Liver (tissue), 10 donors: ENCODE measurements at places on chromosomes 5 and 9. TPM values are rescaled to one million over a fixed set of nuclear protein-coding genes. Genes with fewer than 3 reads are reported as not detected.

SPINK13 gene
- total RNA-seq = not detected

FSTL4 gene
- not detected for total RNA-seq

FAM81B gene
- not detected for total RNA-seq

HAVCR1 gene
- 2.8 TPM for total RNA-seq

SMIM33 gene
- 0.05 TPM for total RNA-seq

PCDHB6 gene
- not detected for total RNA-seq

ALDH1A1 gene
- total RNA-seq = 208 TPM

NUTM2G gene
- not detected for total RNA-seq

DNA sequence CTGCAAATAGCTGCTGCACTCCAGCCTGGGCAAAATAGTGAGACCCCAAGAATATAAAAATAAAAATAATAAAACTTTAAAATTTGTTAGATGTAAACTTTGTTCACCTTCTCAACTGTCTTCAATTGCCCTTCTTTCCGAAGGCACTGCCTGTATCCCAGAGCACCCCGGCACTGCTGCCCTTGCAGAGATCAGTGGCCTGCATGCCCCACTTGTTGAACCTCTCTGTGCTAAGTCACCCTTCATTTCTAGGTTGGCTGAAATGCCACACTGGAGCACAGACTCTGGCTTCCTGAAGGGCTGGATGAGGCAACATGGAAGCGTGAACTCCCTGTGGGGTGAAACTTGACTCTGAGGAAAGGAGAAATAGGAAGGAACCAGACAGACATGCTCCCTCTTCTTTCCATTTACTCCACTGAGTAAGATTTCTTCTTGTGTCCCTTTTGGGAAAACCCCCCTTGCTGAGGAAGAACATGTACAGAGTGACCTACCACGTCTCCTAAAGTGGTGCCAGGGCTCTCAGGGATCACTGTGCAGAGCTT, 8.4 kb upstream of the JMY start:
- no peak for DNase-seq
- H3K36me3 ChIP-seq = peaks cover 2% of the 10 kb centered on the region
- H3K27me3 ChIP-seq = no peaks in the 10 kb centered on the region
- no peak overlapping the region for H3K4me3 ChIP-seq

DNA sequence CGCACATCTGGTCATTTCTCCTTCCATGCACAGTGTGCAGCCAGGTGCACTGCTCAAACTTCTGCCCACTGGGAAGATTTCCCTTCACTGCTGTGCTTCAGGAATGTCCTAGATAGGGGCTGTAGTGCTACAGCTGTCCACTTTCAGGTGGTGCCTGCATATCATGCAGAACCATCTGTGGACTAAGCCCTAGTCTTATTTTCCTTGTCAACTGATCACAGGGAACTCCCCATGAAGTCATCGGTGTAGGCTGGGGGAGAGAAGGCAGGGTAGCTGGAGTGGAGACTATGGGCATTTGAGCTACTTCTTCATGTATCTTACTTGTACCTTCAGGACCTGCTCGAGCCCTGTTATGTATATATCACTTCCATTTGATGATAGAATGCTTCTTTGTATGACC, 150.9 kb upstream of the PLCXD3 start:
- DNase-seq = no peak
- no peaks in the 10 kb centered on the region for H3K27me3 ChIP-seq
- H3K4me1 ChIP-seq = no peaks in the 10 kb centered on the region

- peak; percentile 61 for DNase-seq
- H3K36me3 ChIP-seq = no peaks in the 10 kb centered on the region
- peak within 1 kb of the TSS; percentile 69 for H3K4me3 ChIP-seq
- no peak within 1 kb of the TSS for H3K27ac ChIP-seq
Observed at GRCh38 chr9:128420651-128421481, at the start of gene CERCAM. Gene CERCAM (plus strand): TSS chr9:128420857. CDS start chr9:128420878, 21 bp downstream.

DNA sequence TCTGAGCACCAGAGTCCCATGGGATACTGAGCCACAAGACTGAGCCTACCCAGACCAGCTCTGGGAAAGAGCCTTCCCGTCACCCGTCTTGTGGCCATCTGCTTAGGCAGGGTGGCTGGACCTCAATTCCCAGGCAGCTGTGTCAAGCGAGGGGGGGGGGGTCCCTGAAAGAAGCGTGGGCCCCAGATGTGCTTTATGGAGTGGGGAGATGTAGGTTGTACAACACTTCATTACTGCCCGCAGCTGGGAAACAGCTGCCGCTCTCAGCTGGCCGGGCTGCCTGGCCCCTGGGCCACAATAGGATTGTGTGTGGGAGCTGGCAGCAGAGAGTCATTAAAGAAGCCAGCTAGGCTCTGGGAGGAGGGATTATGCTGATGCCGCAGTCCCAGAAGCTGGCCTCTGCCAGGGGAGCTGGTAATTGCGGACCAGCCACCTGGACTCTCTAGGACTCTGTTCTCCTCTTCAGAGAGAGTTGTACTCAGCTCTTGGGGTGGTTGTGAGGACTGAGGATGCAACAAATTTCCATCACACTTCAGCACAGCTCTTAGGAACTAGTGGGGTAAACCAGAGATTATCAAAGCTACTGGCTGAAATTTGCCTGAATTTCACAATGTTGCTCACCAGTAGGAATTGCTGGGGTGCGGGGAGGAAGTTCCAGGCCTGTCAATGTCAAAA, 145.4 kb downstream of the GADD45G start:
- no peak for DNase-seq
- H3K27me3 ChIP-seq = no peaks in the 10 kb centered on the region
- no peak overlapping the region for H3K4me3 ChIP-seq

GRCh38 chr9:92964607-92965060, 17.3 kb downstream of the FGD3 start:
- H3K4me1 ChIP-seq = no peaks in the 10 kb centered on the region
- H3K4me3 ChIP-seq = peak overlapping the region; percentile 45
- no peak for DNase-seq
- peak overlapping the region; percentile 76 for H3K27ac ChIP-seq
- no peaks in the 10 kb centered on the region for H3K27me3 ChIP-seq

- H3K4me3 ChIP-seq = no peak overlapping the region
- H3K36me3 ChIP-seq = no peaks in the 10 kb centered on the region
- H3K27ac ChIP-seq = no peak overlapping the region
- H3K4me1 ChIP-seq = no peaks in the 10 kb centered on the region
- H3K27me3 ChIP-seq = no peaks in the 10 kb centered on the region
Observed at GRCh38 chr9:135336722-135337527, 142.7 kb upstream of the PPP1R26 start.

- H3K36me3 ChIP-seq = no peaks in the 10 kb centered on the region
- H3K4me1 ChIP-seq = no peaks in the 10 kb centered on the region
- no peak overlapping the region for H3K4me3 ChIP-seq
- H3K27me3 ChIP-seq = no peaks in the 10 kb centered on the region
- no peak for DNase-seq
- no peak overlapping the region for H3K27ac ChIP-seq
Observed at GRCh38 chr9:127116957-127117356, 5.5 kb downstream of the ANGPTL2 start.

GRCh38 chr5:164721656-164722055, 1216.2 kb downstream of the MAT2B start:
- no peak overlapping the region for H3K4me3 ChIP-seq
- H3K36me3 ChIP-seq = no peaks in the 10 kb centered on the region
- no peak for DNase-seq
- H3K27me3 ChIP-seq = no peaks in the 10 kb centered on the region

- no peaks in the 10 kb centered on the region for H3K4me1 ChIP-seq
- DNase-seq = no peak
- H3K4me3 ChIP-seq = no peak overlapping the region
- H3K36me3 ChIP-seq = no peaks in the 10 kb centered on the region
- no peak overlapping the region for H3K27ac ChIP-seq
- peaks cover 3% of the 10 kb centered on the region for H3K27me3 ChIP-seq
Observed at GRCh38 chr5:75964008-75964407, 119.2 kb upstream of the SV2C start.

DNA sequence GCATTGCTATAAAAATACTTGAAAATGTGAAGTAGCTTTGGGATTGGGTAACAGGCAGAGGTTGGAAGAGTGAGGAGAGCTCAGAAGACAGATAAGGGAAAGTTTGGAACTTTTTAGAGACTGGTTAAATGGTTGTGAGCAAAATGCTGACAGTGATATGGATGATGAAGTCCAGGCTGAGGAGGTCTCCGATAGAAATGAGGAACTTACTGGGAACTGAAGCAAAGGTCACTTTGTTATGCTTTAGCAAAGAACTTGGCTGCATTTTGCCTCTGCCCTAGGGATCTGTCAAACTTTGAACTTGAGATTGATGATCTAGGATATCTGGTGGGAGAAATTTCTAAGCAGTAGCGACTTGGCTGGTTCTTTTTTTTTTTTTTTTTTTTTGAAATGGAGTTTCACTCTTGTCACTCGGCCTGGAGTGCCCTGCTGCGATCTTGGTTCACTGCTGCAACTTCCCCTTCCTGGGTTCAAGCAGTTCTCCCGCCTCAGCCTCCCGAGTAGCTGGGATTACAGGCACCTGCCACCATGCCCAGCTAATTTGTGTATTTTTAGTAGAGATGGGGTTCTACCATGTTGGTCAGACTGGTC, 998.9 kb downstream of the TLE1 start:
- H3K4me3 ChIP-seq = no peak overlapping the region
- no peaks in the 10 kb centered on the region for H3K4me1 ChIP-seq
- H3K27me3 ChIP-seq = no peaks in the 10 kb centered on the region

GRCh38 chr9:115213818-115214334, 95.9 kb upstream of the TNC start:
- no peaks in the 10 kb centered on the region for H3K36me3 ChIP-seq
- H3K4me1 ChIP-seq = peaks cover 10% of the 10 kb centered on the region
- no peaks in the 10 kb centered on the region for H3K27me3 ChIP-seq
- no peak overlapping the region for H3K27ac ChIP-seq
- DNase-seq = no peak
- H3K4me3 ChIP-seq = no peak overlapping the region

- H3K27ac ChIP-seq = no peak overlapping the region
- H3K36me3 ChIP-seq = no peaks in the 10 kb centered on the region
- DNase-seq = no peak
- H3K27me3 ChIP-seq = no peaks in the 10 kb centered on the region
- H3K4me3 ChIP-seq = no peak overlapping the region
- no peaks in the 10 kb centered on the region for H3K4me1 ChIP-seq
Observed at GRCh38 chr9:106284296-106284695, 578.7 kb upstream of the ZNF462 start.

DNA sequence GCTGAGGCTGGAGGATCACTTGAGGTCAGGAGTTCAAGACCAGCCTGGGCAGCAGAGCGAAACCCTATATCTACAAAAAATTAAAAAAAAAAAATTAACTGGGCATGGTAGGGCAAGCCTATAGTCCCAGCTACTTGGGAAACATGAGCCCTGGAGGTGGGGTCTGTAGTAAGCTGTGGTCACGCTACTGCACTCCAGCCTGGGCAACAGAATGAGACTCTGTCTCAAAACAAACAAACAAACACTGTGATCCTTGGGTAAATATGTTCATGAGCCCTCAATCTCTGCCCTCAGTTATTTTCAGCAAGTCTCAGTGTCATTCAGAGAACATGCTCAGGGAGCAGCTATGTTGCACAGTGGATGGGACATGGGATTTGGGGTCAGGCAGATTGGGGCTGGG, 76.2 kb downstream of the PTTG1 start:
- no peak for DNase-seq
- H3K36me3 ChIP-seq = no peaks in the 10 kb centered on the region
- H3K27me3 ChIP-seq = no peaks in the 10 kb centered on the region
- no peak overlapping the region for H3K4me3 ChIP-seq
- no peak overlapping the region for H3K27ac ChIP-seq

- H3K36me3 ChIP-seq = peaks cover 3% of the 10 kb centered on the region
- H3K4me3 ChIP-seq = no peak overlapping the region
- H3K27me3 ChIP-seq = no peaks in the 10 kb centered on the region
- no peak overlapping the region for H3K27ac ChIP-seq
- no peak for DNase-seq
Observed at GRCh38 chr5:127053049-127053448, 20.3 kb downstream of the C5orf63 start.

DNA sequence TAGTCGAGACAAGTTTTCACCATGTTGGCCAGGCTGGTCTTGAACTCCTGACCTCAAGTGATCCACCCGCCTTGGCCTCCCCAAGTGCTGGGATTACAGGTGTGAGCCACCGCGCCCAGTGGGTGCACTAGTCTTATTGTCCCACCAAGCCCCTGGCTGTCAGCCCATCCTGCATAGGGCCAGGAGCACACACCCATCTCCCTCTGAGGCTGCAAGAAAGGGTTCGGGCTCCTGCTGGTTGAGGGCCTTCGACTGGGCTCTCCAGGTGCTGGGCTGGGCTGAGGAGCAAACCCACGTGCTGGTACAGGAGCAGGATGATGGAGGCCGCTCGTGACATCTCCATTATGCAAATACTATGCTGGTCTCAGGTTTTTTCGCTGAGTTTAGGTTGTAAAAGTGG, 25.1 kb upstream of the RNF130 start:
- no peaks in the 10 kb centered on the region for H3K36me3 ChIP-seq
- no peaks in the 10 kb centered on the region for H3K27me3 ChIP-seq
- H3K4me3 ChIP-seq = no peak overlapping the region
- peaks cover 3% of the 10 kb centered on the region for H3K4me1 ChIP-seq
- H3K27ac ChIP-seq = no peak overlapping the region

DNA sequence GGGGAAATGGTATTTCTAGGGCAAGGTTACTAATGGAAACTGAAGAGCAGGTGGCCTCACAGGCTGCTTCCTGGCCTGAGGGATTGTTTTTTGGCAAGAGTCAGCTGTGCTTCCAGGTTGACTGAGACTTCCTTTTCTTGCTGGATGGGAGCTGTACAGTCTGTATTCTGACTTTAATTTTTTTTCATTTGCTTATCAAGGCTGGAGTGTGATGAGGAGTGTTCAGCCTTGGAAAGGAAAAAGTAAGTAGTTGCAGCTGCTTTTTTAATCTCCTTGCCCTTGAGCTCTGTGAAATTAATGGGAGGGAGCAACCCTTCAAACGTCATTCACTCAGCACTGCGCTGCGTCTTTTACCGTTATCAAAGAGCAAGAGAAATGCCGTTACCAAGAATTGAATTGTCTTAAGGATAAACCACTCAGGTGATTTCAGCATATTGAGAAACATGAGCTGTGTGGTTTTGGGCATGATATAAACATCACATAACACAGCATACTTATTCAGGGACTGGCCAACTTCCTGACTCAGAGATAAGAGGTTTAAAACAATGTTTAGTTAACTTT, 47.6 kb downstream of the AQP7 start:
- H3K27me3 ChIP-seq = no peaks in the 10 kb centered on the region
- H3K4me3 ChIP-seq = no peak overlapping the region
- H3K36me3 ChIP-seq = peaks cover 12% of the 10 kb centered on the region
- no peaks in the 10 kb centered on the region for H3K4me1 ChIP-seq
- no peak for DNase-seq
- H3K27ac ChIP-seq = no peak overlapping the region
